Endothelial cell (in vitro differentiated cells): ENCODE measurements at places on chromosomes 5 and 9.
A peak's percentile ranks its signal among the peaks of the same experiment; 100 is the strongest.

DNA sequence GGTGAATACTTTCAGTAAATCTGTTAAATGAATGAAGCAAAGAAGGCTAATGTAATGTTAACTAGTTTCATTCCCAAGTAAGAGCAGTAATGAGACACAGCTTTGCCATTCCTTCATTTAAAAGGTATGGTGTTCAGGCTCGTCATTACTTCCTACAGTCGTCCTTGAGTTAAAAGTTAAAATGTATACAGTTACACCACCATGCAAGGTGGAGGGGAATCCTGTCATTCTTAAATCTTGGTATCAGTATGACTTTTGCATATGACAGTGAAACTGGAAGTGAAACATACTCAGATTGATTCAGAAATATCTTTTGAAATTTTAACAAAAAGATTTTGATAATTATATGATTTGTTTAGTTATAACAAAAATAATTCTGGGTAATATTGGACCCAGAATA is 25.9 kb downstream of the MTRR start:
- no peak for DNase-seq

DNA sequence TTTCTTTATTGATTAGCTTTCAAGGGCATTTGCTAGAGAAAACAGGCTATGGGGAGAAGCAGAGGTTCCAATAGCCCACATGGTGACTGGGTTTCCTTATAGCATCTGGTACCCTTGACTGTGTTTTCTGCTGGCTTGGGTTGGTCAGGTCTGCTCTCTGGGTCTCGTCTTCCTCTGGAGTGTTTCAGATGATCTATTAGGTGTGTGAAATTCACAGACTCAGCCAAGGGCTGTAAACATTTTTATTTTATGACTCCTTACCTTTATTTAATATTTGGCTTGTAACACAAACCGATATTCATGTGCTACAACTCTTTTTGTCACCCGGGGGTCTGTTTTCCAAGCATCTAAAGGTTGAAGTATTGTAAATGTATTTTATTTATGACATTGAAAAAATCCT is 338.9 kb downstream of the GADD45G start:
- no peak for DNase-seq

DNA sequence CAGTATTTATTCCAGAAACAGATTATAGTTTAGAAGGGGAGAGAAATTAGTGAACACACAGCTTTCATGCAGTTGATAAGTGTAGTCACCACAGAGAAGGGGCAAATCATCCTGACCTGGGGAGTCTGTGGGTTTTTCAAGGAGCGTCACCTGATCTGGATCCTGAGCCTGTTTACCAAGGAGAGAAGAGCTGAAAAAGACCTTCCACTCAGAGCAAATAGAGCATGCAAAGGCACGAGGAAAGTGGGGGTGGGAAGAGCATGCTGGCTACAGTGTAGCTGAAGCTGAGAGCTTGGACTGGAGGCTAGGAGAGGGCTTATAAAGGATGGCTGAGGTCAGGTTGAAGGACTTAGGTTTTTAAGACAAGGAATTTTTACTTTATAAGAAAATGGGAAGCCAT is 30.4 kb downstream of the ACO1 start:
- no peak for DNase-seq

DNA sequence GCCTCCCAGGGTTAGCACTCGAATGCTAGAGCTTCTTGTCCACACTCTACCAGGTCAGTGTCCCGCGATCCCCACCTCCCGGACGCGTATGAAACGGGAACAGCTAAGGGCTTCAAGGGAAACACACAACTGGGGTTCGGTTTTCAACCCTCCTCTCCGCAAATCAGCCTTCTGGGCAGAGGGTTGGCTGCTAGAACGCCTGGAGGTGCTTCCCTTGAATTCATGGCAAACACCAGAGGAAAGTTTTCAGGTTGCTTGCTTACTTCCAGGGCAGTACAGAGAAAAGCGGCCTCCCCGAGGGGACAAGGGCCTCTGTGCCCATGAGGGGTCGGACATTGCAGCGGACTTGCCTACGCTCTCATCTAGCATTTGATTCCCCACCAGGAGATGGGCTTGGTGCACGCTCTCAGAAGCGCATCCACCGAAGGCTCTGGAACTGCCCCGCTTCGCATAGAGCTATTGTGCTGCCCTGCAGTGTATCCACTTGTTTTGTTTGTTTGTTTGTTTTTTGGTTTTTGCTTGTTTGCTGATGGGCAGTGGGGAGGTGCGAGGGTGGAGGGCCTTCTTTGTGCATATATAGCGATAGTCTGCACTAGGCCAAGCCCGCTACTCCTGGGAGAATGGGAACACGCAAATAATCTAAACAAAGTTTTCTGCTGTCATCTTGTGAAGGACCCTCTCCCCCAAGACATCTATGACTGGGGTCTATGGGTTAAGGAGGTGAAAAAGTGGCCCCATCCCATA is 1.3 kb upstream of the DMRT3 start:
- DNase-seq: peak; percentile 26

- no peak for DNase-seq
These were observed 14.7 kb downstream of the MTMR12 start for GRCh38 chr5:32298059-32298415.

- DNase-seq: no peak
These were observed 87.1 kb upstream of the SH3GL2 start for GRCh38 chr9:17491780-17492179.

DNA sequence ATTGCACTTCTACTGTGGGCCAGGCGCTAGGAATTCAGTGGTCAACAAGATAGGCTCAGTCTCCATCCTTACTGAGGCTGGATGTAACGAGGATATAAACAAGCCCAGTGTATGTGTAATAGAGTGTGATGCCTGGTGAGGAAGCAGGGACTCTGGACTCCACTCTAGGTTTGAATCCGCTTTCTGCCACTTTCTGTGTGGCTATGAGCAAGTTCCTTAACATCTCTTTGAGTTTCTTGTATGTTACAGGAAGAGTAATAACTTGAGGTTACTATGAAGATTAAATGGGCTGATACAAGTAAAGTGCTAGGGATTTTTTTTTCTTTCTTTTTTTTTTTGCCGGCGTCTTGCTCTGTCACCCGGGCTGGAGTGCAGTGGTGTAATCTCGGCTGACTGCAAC is 12.4 kb downstream of the DOCK2 start:
- DNase-seq: no peak

- no peak for DNase-seq
These were observed 4.6 kb downstream of the FOXD1 start for GRCh38 chr5:73443829-73444498.

GRCh38 chr9:133113949-133114885 is 6.8 kb downstream of the RALGDS start:
- no peak for DNase-seq

- no peak for DNase-seq
These were observed 261.1 kb upstream of the IRX4 start for GRCh38 chr5:2143646-2144353.

DNA sequence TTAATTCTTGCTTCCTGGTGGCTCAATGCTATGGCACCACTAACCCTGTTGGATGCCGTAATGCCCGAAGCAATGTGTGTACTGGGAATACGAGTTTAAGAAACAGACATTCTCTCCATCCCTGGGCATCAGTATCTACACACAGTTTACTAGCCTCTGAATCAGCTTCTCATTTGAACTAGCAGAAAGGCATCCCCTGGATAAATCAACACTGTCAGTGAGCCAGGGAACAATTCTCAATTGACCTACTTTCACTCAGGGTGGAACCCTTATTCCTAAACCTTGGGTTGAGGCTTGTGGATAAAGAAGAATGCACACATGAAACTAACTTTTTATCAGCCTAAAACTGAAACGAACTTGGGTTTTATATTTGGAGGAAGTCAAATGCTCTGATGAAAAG is 331.0 kb downstream of the GADD45G start:
- no peak for DNase-seq

DNA sequence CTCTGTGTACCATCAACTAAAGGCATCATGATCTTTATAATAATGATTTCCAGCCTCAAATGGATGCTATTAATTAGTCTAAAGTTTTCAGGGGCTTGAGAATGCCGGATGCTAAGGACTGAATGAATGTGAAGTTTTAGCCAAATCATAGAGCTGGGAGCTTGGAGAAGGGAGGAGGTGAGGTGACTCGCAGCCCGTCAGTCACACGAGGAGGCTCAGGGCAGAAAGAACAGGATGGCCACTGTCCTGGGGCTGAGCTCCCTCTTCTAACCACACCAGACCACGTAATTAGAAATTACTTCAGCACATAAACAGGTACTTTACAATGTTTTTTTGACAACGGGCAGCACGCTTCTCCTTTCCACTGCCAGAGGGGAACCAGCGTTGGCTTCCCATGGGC is 222.6 kb downstream of the NPR3 start:
- DNase-seq: no peak

DNA sequence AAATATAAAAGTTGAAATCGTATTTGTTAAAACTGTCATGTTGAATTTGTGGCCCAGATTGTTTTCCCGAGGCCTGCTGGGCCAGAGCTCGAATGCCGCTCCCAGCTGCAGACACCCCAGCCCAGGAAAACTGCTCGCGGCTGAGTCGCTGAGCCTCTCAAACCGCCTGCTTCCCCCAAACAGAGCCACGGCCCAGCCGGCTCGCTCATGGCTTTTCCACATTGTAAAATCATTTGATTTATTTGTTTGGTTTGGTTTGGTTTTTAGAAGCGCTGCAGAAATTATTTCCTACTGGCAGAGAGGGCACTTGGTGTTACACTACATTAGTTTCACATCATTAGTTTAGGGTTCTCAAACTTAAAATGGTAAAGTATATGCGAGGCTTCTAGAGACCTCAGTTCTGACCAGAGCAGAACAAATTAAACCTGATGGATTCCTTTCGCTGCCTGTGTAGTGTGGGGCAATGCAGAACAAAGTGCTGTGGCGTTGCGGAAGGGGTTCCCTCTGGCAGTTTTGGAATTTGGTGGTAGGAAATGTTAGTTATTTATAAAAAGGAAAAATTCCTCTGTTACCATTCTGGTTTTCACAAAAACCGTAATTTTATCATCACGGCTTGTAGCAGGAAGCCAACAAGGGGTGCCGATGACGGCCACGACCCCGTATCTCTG is 156.5 kb upstream of the PITX1 start:
- no peak for DNase-seq

DNA sequence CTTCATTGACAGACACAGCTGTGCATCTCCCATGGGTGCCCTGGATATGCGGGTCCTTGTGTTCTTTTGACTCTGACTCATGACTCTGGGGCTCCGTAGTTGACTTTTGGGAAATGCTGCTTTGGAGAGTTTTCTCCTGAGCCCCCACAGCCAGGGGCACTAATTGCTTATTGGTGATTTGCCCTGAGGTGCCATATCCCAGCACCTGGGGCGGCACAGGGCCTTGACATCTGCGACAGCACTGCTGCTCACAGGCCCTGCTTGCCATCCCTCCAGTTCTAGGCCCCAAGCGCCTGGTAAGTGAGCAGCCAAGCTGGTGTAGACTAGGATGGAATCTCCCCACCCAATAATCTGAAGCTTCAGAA is 75.1 kb downstream of the AMBP start:
- peak; percentile 1 for DNase-seq

GRCh38 chr9:123485216-123485615 is 129.2 kb downstream of the CRB2 start:
- DNase-seq: no peak

DNA sequence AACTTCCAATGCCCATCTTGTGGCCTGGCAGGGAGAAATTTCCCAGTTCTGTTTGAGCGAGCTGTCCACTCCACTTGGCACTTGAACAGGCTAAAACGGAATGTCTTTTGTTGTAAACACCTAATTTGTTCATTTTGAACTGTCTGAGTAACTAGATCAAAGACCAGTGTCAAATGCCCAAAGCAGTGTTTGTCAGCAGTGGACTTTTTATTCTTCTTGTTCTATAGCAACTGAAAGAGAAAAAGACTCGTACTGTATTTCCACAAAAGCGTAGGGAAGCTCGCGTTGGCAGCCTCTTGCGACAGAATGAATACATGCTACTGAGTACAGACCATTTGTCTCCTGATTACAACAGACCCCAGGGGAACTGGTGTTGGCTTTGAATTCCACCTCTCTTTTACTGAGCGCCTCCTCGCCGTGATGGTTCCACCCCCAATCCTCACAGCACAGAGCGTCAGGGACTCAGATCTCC is 601.8 kb upstream of the ZNF608 start:
- no peak for DNase-seq

DNA sequence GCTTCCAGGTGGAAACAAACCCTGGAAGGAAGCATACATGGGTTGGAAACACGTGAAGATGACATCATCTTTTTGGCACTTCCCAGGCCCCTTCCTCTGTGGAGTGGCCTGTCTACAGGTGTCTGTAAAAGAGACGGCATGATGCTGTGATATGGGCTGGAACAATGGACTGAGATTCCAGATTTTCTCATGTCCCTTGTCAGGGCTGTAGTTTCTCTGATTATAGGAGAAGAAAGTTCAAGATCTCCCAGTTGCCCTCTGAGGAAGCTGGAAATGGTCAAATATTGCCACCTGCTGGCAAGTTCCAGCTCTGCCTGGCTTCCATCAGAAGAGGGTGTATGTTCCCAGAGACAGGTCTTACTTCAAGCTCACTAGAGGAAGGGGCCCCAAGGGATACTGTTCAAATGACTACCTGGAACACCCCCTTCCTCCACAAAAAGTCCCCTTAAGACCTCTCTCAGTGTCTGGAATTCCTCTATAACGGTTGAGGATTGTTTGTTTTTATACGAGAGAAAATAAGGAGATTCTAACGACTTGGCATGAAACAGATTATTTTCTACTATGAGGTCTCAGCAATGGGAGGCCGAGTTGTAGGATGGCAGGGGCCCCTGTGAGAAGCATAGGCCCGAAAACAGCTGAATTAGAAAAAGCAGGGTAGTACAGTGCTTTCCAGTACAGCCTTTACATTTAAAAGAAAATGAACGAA is 7.3 kb upstream of the ANXA6 start:
- DNase-seq: peak; percentile 80

- no peak for DNase-seq
These were observed 20.0 kb upstream of the GDNF start for GRCh38 chr5:37859805-37860204.

DNA sequence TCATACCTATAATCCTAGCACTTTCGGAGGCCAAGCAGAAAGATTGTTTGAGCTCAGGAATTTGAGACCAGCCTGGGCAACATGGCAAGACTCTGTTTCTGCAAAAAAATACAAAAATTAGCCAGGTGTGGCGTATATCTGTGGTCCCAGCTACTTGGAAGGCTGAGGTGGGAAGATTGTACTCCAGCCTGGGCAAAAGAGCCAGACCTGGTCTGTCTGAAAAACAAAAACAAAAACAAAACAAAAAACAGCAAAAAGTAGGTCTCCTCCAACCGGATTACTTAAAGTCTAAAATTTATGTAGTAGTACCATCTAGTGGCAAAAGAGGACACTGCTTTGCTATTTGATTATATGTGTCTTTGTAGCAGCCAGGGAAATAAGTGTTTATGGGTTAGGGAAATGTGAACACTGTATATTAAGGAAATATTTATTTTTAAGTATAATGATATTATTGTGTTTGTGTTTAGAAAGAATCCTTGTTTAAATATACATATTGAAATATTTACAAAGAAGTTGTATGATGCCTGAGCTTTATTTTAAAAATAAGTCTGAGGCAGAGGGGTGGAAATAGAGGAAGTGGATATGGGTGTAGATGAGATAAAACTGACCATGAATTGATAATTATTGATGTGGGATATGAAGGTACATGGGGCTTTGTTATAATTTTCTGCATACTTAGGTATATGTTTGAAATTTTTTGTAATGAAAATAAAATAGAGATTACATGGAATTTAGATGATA is 20.0 kb downstream of the APC start:
- peak; percentile 9 for DNase-seq

- no peak for DNase-seq
These were observed 219.7 kb downstream of the ZSWIM6 start for GRCh38 chr5:61551637-61552313.
